ENCODE measurements at places on chromosomes 2 and 18.

- no peaks in the 10 kb centered on the region for H3K36me3 ChIP-seq
- peaks cover 14% of the 10 kb centered on the region for H3K4me1 ChIP-seq
- H3K4me3 ChIP-seq, result no peak overlapping the region
- H3K27me3 ChIP-seq, result no peaks in the 10 kb centered on the region
These were observed 72.9 kb downstream of the CLHC1 start for GRCh38 chr2:55159037-55159651.

GRCh38 chr2:162232671-162233070, 10.6 kb downstream of the FAP start:
- peaks cover 2% of the 10 kb centered on the region for H3K27me3 ChIP-seq
- DNase-seq, result no peak
- no peak overlapping the region for H3K27ac ChIP-seq
- no peaks in the 10 kb centered on the region for H3K4me1 ChIP-seq

DNA sequence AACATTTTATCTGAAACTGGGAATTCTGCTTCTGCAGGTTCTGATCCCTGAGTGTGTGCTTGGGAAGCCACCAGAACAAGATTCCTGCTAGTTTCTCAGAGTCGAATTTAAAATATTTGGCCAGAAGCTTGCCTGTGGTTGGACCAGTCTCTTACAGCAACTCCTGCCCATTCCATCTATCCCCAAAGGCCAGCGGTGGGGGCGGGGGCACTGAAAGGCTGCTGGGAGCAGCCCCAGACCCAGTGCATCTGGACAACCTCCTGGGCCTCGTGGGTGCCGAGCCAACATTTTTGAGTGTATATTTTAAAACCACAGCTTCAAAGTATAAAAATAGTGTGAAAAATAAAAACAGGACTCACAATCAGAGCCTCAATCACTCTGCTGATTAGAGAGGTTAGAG, 38.6 kb upstream of the ZFP36L2 start:
- H3K4me1 ChIP-seq, result no peaks in the 10 kb centered on the region
- H3K27ac ChIP-seq, result no peak overlapping the region
- H3K27me3 ChIP-seq, result no peaks in the 10 kb centered on the region
- peaks cover 38% of the 10 kb centered on the region for H3K36me3 ChIP-seq

GRCh38 chr18:13375302-13376255, 157.0 kb downstream of the LDLRAD4 start:
- H3K27ac ChIP-seq, result peak overlapping the region; percentile 2
- H3K27me3 ChIP-seq, result no peaks in the 10 kb centered on the region
- no peak overlapping the region for H3K4me3 ChIP-seq

DNA sequence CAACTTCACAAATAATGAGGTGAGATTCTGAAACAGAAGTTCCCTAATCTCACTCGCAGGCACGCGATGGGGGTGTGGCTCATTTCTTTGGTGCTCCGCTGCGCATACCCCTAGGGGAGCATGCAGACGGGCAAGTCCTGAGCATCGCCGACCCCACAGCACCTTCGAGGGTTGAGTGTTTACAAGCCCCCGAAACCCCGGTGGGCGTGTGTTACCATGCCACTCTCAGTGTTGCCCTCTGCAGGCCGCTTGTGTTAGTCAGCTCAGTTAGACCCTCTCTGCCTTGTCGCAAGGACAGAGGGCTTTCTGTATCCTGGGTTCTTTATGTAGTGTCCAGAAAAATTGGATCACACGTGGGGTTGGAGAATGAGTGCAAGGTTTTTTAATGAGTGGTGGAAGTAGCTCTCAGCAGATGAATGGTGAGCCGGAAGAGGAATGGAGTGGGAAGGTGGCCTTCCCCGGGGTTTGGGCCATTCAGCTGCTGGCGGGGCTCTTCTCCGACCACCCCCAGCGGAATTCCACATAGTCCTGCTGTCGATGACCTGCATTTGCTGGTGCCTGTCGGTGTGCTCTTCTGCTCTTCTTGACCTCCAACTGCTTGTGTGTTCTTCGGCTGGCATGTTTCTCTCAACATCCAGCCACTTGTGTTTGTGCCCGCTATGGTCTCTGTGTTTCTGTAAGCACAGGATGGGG, 191.3 kb downstream of the RPRM start:
- H3K27ac ChIP-seq, result no peak overlapping the region
- no peaks in the 10 kb centered on the region for H3K36me3 ChIP-seq
- H3K4me3 ChIP-seq, result no peak overlapping the region
- no peak for DNase-seq
- H3K27me3 ChIP-seq, result no peaks in the 10 kb centered on the region
- no peaks in the 10 kb centered on the region for H3K4me1 ChIP-seq

GRCh38 chr2:62461707-62462106, 44.3 kb downstream of the TMEM17 start:
- H3K27me3 ChIP-seq, result no peaks in the 10 kb centered on the region
- H3K4me3 ChIP-seq, result no peak overlapping the region
- H3K4me1 ChIP-seq, result no peaks in the 10 kb centered on the region

- no peak overlapping the region for H3K27ac ChIP-seq
- H3K4me1 ChIP-seq, result no peaks in the 10 kb centered on the region
- no peak for DNase-seq
- H3K36me3 ChIP-seq, result no peaks in the 10 kb centered on the region
- no peak overlapping the region for H3K4me3 ChIP-seq
These were observed 173.9 kb upstream of the PID1 start for GRCh38 chr2:229445019-229445418.

DNA sequence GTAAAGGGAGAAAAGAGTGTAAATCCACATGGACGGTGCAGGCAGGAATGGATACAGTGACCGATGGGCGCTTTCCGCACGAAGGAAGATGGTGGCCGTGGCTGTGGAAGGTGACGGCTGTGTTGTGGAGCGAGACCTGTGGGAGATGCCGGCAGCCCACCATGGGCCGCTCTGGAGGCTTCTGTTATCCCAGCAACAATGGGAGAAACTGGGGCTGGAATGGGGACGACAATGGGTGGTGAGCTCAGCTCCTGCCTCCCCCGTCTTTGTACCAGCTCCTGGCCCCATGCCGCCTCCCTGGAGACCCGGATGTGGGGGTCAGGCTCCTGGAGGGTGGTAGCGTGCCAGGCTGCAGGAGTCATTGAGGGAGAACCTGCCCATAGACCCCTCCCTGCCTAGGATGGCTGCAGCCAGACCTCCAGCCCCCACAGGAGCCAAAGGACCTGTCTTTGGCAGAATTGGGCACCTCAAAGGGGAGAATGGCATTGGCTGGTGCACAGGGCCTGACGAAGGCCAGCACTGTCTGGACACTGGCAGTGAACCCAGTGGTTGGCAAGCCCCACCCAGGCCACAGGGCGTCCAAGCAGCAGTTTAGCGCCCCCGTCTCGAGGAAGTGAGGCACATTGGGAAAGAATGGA, 72.6 kb downstream of the SLC66A2 start:
- peaks cover 2% of the 10 kb centered on the region for H3K36me3 ChIP-seq
- DNase-seq, result no peak
- no peak overlapping the region for H3K4me3 ChIP-seq
- no peaks in the 10 kb centered on the region for H3K4me1 ChIP-seq
- H3K27me3 ChIP-seq, result peaks cover 4% of the 10 kb centered on the region
- H3K27ac ChIP-seq, result no peak overlapping the region

- peak; percentile 40 for DNase-seq
- H3K4me3 ChIP-seq, result peak overlapping the region; percentile 79
- H3K27me3 ChIP-seq, result no peaks in the 10 kb centered on the region
These were observed 34.8 kb upstream of the MGAT5 start for GRCh38 chr2:134218930-134219658.

GRCh38 chr2:216601632-216602409, 31.4 kb upstream of the IGFBP2 start:
- H3K27me3 ChIP-seq, result peaks cover 17% of the 10 kb centered on the region
- no peak for DNase-seq
- peaks cover 5% of the 10 kb centered on the region for H3K4me1 ChIP-seq
